ENCODE measurements at places on chromosomes 4 and X. TPM values are rescaled to one million over a fixed set of nuclear protein-coding genes. Genes with fewer than 3 reads are reported as not detected.

DNA sequence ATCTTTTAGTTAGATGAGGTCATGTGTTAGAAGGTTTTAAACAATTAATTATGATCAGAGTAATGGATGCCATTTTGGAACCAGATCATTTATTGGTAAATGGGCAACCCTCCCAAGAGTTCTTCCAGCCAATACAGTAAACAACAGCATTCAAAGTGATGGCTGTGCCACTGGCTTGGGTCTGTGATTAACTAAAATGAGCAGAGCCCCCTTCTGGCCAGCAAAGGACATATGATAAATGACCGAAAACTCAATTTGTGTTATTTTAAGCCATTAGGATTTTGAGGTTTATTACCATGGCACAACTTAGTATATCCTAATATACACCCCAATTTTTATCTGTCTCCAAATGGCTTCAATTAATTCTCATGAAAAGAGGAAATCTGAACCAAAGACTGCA, 90.8 kb upstream of the NPFFR2 start:
- no peak for DNase-seq

Gene POU3F4
- total RNA-seq: 0.33 TPM

Gene MAGEC1
- total RNA-seq: not detected

DNA sequence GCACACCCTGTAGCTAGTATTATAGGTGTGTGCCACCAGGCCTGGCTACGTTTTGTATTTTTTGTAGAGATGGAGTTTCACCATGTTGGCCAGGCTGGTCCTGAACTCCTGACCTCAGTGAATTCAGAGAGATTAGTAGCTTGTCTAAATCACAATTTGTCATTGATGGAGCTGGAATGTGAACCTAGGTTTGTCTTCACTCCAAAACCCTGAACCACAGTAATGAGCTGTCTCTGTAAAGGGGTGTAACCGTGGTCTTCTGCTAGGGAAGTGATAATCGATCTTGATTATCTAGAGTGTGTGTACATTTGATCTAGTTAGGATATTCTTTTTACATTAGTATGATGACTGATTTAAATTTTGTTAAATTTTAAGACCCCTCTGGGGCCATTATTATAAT, 8.3 kb downstream of the ARHGAP10 start:
- DNase-seq: no peak

Gene RASGEF1B
- total RNA-seq: 10.3 TPM

Gene SOWAHD
- total RNA-seq: 0.54 TPM
